LNCaP clone FGC (cell line): ENCODE measurements at places on chromosomes 2 and 18.

- DNase-seq = peak; percentile 34
Observed at GRCh38 chr2:120343433-120344105, 2.4 kb upstream of the INHBB start.

GRCh38 chr2:1230155-1230893 is 182.9 kb upstream of the TPO start:
- no peak for DNase-seq

DNA sequence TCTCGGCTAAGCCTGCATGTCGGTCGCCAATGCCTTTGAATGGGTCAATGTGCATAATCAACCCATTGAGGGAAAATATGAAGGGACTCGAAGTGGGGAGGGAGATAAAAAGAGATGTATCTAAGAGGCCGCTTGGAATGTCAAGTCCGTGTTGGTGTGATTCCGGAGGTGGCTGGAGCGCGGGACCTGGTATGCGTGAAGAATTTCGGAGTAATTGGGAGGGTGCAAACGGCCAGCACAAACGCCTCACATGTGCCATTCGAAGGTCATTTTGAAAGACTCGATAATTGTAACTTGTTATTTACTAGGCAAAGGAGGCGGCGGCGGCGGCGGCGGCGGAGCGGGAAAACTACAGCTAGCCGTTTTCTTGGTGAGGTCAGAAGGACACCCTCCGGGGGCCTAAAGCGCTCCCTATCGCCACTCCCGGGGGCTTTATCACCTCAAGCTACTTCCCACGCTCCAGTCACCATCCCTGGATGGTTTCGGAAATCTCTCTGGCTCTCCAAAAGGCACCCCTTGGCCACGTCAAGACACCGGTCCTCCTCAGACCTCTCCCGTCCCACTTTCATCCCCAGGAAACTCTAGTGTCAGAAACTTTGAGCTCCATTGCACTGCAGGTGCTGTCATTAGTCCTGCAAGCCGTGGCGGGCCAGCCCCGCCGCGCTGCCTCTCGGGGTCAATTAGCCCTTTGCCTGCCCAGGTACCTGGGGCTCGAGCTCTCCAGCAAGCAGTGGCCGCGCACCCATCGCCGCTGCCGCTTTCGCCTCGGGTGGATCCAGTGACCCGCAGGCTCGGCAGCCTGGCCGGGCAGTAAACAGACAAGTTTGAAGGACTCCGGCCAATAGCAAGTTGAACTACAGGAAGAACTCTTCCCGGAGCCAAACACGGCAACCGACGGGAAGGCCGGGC is 1.5 kb downstream of the ERBB4 start:
- peak; percentile 36 for DNase-seq

DNA sequence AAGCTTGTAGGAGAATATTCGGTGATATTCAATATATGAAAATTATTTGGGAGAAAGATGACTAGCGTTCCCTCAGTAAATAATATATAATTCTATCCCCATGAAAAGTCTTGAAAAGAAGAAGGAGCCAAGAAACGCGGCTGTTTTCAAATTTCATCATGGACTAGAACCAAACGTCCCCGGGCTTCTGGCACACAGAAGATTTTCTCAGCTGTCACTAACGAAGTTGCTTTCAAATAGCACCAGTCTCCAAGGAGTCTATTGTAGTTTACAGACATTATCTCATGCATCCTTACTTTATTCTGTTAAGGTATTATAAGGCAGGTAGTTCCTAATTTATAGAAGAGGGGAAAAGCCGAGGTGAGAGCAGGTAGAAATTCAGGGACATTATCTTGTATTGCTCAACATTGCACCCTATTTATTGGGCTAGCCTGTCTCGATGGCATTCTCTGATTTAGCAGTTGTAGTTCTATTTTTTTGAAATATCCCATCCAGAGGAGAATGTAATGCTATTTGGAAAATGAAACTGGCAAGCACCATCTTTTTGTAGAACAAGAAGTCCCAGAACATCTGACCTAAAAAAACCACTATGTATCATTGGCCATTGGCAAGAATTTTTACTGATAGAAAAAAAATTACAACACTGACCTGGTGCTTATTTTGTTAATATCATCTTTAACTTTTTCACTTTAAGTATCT is 198.1 kb upstream of the RASGRP3 start:
- no peak for DNase-seq

- no peak for DNase-seq
Observed at GRCh38 chr2:191316246-191316994, 71.2 kb downstream of the MYO1B start.

DNA sequence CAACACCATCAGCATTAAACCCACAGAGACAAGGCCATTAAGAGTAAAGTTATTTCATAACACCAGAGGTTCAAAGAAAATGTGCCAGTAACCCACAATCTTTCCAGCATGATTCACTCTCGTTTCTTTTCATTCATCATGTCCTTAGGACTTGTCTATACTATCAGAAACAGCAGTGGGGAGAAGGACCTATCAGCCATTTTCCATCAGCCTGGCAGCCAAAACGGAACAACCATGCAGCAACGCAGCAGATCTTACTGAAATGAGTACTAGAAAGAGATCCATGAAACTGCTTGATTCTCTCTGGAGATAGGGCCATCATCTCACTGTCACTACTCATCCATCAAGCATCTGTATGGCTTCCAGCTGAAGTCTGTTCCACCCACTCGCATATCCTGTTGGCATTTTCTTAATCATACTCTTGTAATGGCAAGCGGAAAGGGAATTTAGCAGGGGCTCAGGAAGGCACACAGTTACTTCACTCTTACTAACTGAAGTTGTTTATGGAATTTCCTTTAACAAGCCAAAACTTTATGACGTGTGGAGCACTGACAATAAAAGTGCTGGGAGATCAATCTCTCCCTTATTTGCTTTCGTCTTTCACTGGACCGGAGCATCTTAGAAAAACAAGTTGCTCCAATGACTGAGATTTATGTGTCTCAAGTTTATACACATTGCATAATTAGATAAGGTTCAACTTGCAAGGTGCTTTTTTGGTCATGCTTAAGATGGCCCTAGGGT is 69.7 kb downstream of the EPHA4 start:
- DNase-seq = no peak

DNA sequence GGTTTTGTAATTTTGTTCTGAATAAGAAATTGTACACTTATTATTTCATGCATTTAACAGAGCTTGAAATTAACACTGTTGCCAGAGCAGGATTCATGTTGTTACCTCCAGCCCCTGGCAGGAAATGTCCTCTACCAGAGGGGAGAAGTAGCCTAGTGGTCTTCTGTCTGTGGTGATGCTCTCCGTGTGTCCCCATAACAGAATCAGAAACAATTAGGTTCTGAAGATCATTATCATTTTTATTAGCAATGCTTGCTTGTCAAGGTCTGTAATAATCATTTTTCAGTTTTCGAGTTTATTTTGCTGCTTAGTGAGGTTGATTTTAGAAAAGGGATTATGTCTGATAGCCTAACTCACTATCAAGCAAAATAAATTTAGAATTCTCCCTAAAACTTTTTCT is 116.6 kb upstream of the CNTNAP5 start:
- DNase-seq = no peak

GRCh38 chr2:198187841-198188240 is 383.4 kb downstream of the PLCL1 start:
- DNase-seq = no peak

DNA sequence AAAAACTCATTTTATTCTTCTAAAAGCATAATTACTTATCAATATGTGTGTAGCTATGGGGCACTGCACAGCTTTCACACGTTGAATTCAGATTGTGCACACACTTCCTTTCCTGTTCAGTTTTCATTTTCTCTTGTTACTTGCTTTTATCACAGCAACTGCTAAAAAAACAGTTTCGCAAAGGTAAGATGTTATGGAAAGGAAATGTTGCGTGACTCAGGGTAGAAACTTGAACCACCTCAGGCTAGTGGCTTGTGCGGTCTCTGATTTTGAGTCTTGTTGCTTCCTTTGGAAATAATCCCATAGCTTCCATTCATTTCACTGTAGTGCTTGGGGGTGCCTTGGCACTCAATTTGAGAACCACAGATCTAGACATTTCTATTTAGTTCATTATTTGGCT is 171.9 kb downstream of the FMNL2 start:
- no peak for DNase-seq

DNA sequence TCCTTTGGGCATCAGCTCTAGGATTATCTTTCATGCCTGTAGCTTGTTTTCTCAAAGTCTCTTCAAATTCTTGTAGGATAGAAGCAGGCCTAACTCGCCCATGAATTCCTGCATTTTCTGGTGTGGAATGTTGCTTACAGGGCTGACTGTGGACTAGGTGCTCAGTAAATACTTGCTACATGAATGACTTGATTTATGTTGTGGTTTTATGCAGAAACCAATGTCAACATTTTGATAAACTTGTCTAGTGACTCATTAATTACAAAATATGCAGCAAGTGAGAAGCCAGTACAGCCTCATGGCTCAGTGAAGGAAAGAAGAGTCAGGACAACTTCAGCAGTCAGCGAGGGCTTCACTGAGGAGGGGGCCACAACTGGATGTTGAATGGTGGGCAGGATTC is 110.6 kb upstream of the SIX2 start:
- no peak for DNase-seq

DNA sequence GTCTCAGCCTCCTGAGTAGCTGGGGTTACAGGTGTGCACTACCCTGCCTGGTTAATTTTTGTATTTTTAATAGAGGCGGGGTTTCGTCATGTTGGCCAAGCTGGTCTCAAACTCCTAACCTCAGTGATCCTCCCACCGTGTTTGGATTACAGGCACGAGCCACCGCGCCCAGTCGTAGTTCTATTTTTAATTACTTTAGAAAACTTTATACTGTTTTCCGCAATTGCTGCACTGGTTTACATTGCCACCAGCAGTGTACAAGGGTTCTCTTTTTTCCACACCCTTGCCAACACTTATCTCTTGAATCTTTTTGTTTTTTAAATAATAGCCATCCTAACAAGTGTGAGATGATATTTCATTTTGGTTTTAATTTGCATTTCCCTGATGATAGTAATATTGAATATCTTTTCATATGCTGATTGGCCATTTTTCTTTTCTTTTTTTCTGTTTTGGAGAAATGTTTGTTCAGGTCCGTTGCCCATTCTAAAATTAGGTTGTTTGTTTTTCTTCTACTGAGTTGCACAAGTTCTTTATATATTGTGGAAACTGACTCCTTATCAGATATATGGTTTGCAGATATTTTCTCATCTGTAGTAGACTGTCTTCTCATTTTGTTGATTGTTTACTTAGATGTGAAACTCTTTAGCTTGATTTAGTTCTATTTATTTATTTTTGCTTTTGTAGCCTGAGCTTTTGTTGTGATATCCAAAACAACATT is 16.9 kb downstream of the ALMS1 start:
- DNase-seq = no peak

- no peak for DNase-seq
Observed at GRCh38 chr2:17084877-17085276, 419.2 kb upstream of the CYRIA start.

GRCh38 chr2:67836866-67837265 is 225.9 kb downstream of the C1D start:
- DNase-seq = no peak

GRCh38 chr18:13261661-13262357 is 43.2 kb downstream of the LDLRAD4 start:
- no peak for DNase-seq

DNA sequence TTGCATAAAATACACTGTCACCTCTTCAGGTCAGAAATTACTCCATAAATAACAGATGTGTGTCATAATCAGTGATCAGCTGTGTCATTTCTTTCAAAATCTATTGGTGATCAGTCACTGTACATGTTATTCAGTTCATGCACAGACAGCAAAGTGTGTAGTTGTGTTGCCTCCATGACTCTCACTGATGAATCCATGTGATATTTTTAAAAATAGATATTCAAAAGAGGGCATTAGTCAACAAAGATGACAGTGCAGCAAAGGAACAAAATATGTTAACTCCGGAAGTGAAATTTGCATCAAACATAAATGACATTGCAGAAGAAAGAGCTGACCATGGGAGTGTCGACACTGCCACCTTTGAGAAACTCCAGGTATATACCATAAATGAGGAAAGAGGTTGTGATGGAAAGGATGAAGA is 17.1 kb upstream of the MCM6 start:
- no peak for DNase-seq

- no peak for DNase-seq
Observed at GRCh38 chr18:54440292-54440691, 82.6 kb downstream of the C18orf54 start.

- DNase-seq = no peak
Observed at GRCh38 chr2:5352286-5352685, 339.9 kb upstream of the SOX11 start.

GRCh38 chr18:59561612-59562011 is 135.6 kb downstream of the CCBE1 start:
- no peak for DNase-seq

GRCh38 chr2:19688059-19688458 is 213.7 kb downstream of the TTC32 start:
- no peak for DNase-seq

GRCh38 chr2:515441-516127 is 161.6 kb downstream of the TMEM18 start:
- no peak for DNase-seq

- no peak for DNase-seq
Observed at GRCh38 chr2:75416420-75417342, 144.1 kb downstream of the EVA1A start.

GRCh38 chr2:167480232-167480985 is 592.1 kb downstream of the XIRP2 start:
- no peak for DNase-seq

- DNase-seq = no peak
Observed at GRCh38 chr2:219553168-219553417, 9.3 kb downstream of the TMEM198 start.

DNA sequence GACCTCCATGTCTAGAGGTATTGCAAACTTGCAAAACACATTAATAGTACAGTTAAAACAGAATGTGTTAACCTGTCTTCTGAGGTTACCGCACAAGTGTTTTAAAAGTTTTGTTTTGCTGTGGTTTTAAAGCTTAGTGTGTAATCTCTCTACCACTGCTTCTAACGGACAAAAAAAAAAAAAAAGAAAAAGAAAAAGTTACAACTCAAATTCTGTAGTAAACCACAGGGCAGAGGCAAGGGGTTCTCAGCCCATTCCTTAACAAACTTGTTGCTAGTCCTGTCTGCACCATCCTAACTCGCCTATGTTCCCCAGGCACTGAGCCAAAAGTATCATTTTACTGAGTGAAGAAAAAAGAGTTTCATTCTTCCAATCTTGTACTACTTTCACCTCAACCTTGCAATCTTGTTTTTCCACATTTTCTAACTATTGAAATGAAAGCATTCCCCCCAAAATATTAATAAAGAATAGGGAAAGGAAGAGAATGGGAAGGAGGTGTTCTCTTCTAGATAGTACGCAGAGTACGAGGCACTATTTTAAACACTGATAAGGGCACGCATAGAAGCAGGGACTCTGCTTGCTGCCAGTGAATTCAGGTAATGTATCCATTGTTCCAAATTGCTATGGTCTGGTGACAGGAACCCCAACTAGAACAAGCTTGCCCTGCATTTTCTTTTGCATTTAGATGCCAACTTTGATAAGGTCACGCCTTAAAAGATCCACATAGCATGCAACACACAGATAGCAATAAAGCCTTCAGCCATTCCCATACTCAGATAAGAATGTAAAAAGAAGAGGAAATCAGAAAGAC is 47.1 kb downstream of the IKZF2 start:
- no peak for DNase-seq

- DNase-seq = no peak
Observed at GRCh38 chr2:48131539-48132270, 225.4 kb upstream of the FBXO11 start.

GRCh38 chr2:176099728-176100546 is at the start of gene HOXD12:
HOXD12 (plus strand) TSS chr2:176099795; CDS start chr2:176099802, 7 bp downstream.
- DNase-seq = no peak
